Activated CD4-positive, alpha-beta T cell treated with anti-CD3 and anti-CD28 coated beads, Interleukin-2, amount 50 U/mL, for 16 hours (primary cell): ENCODE measurements at places on chromosomes 2 and 18.

DNA sequence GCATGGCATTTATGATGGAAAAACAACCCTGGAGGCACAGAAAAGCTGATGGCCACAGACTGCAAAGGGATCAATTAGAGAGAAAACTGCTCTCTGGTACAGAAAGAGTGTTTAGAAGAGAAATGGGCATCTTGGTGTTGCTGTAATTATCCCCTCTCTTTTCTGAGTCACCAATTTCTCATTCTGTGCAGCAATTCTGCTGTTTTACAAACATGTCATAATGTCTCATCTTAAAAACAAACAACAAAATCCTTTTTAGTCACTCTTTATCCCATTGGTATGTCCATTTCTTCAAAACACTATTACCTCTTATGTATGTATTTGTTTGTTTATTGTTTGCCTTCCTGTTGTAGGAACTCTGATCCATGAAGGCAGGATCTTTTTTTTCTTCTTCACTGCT is 73.9 kb upstream of the HK2 start:
- no peak for DNase-seq

GRCh38 chr2:1798115-1798784 is 53.9 kb upstream of the PXDN start:
- no peak for DNase-seq

DNA sequence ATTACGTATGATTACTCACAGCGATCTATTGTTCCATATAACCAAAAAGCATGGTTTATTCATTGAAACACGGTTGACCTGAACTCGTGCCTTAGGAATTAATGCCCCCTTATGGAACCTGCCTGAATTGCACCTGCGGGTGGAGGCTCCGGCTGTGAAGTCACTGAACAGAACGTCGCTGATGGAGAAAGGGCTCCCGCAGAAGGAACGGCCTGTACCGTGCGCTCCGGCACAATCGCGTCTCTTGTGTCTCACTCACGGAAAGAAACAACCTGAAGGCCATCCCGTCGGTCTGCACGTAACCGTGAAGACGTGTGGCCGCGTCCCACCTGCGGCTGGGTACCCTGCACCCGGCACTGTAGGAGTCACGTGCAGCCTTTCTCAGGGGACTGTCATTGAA is 133.1 kb downstream of the NFATC1 start:
- peak; percentile 77 for DNase-seq

GRCh38 chr2:134398300-134398699 is 144.4 kb downstream of the MGAT5 start:
- no peak for DNase-seq

DNA sequence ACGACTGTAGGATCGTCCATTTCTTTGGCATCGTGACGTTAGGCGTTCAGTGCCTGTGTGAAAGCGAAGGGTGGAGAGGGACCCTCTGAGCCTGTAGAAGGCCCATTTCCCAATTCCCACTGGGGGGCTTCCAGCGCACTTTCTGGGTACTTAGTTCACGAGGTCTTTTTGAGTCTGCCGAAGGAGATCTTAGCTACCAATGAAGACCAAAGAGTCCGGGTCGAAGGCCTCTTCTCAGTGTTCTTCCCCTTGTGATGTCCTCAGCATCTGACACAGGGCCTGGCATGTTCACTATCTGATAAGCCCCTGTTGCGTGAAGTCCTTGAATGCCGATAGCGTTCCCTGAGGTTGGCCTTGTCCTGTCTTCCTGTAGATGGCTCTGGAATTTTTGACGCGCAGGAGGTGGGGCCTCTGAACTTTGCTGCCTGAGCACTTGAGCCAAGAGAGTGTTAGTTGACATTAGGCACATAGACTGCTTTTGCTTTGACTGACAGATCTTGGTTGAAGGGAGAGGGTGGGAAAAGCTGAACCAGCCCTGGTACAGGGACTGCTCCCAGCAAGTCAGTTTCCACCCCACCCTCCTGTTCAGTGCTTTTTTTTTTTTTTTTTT is 52.8 kb downstream of the LDLRAD4 start:
- no peak for DNase-seq

DNA sequence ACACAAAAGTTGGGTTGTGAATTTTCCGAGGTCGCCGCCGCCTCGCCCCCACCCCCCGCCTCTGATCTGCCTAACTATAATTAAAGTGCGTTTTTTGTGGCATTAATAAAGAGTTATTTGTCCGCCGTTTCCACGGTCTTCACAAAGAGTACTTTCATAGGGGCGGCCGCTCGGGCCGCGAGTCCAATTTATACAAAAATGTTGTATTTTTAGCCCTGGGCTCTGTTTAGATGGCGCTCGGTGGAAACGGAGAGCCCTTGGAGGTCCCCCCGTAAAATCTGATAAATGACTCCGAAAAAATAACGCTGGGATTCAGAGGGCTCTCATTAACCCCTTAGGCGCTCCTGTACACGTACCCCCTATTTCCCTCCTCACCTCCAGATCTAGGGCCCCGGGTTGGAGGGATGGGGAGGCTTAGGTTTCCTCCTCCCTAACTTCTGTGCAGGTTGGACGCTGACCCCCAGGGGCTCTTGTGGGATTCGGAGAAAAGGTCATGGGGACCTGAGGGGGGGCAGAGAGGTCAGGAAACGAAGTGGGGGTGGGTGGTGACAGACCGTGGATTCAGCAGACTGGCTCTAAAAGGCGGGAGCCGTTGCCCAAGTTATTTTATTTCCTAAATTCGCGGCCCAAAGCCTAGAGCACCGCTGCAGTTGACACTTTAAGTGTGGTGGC is 1.9 kb downstream of the CYP26B1 start:
- DNase-seq = no peak

DNA sequence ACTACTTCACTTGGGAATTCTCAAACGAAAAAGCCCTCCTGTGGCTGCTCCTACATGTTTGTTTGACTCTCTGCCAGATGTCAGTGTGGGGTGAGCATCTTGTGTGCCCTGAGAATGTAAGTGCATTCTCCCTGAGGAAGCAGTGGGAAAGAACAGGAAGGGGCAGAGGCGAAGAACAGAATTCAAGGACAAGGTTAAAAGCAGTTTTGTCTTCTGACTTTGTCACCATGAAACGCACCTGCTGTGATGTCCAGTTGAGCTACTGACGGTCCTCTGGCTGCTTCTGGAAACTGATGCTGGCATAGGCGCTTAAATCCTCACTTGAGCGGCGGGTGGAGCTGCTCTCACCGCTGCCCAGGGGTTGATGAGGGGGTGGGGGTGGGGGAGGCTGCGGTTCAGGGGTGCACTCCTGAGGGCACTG is 4.9 kb downstream of the IRS1 start:
- no peak for DNase-seq

DNA sequence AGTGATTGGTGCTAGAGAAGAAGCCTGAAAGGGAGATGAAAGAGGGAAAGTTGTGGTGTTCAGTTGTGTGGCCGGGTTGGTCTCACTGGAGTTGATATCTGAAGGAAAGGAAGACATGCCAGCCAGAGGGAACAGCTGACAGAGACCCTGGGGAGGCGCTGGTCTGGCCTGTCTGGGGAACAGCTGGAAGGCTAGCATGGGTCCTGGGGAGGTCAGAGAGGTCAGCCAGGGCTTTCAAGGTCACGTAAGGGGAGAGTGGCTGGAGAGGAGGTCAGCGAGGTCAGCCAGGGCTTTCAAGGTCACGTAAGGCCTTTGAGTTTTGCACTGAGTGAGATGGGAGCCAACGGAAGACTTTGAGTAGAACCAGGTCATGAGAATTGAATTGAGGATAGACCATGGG is 11.0 kb downstream of the DYSF start:
- no peak for DNase-seq

GRCh38 chr2:191832668-191833067 is 14.2 kb downstream of the CAVIN2 start:
- no peak for DNase-seq

DNA sequence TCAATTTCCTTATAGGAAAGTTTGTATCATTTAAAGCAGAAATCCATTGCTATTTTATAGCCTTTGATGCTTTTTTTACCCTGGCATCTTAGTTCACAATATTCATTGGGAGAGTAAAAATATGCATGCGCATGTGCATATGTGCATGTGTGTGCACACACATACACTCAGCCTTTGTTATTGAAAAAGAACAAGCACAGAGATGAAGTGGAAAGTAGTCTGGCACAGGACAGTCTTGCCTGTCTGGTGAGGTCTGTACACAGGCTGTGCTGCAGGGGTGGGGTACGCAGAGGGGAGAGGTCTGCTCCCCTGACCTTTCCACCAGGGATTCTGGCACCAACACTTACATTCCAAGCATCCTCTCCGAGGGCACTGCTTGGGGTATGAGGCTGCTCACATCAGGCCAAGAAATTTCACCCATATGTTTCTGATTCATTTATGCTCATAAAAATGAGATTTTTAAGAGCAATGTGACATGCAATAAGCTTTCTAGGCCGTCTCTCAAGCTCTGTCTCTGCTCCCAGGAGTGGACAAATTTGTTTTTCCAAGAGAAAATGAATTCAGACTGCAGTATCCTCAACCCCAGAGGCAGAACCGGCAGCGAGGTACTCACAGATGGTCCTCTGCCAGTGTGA is 237.2 kb downstream of the INSIG2 start:
- no peak for DNase-seq

DNA sequence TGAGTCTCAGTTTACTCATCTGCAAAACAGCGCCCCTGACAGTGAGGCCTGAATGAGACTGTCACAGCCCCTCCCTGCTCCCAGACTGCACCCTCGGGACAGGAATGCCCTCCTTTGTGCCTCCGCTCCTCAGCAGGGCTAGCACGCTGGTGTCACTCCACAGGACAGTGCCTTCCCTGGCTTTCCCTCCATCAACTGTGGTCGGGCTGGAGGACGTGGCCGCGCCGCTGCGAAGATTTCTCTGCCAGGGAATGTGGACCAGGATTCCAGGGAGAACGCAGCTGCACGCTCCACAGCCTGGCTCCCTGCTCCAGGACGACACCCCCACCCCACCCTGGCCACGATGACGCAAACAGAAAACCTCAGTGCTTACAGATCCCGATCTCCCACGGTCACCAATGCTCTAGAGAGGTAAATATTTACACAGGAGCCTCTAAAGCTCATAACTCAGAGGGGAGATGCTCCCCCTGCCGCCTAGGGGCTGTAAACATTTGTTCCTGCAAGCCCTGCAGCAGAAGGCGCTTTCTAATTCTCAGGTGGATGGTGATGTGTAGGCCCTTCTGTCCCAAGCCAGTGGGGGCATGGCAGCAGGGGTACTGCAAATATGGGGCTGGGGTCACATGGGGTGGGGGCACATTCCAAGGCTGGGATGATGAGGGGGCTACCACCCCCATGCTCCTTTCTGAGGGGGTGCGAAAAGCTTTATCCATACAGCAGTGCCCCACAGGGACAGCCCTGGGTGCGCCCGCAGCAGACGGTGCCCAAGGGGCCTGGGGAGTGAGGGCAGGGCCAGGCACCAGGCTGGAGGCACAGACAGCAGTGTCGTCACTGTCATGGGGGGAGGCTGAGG is 12.4 kb downstream of the HS6ST1 start:
- DNase-seq = no peak

- no peak for DNase-seq
Measured at GRCh38 chr18:10923141-10923540, 226.2 kb downstream of the PIEZO2 start.

GRCh38 chr2:234708091-234708683 is 211.3 kb upstream of the ARL4C start:
- DNase-seq = no peak

GRCh38 chr2:70961648-70961994 is 16.8 kb upstream of the ANKRD53 start:
- no peak for DNase-seq

GRCh38 chr2:174607989-174608865 is 10.6 kb upstream of the WIPF1 start:
- DNase-seq = peak; percentile 81

GRCh38 chr18:28034567-28034966 is 142.4 kb downstream of the CDH2 start:
- DNase-seq = no peak

GRCh38 chr2:238796223-238796885 is 51.5 kb upstream of the TWIST2 start:
- no peak for DNase-seq

GRCh38 chr2:72263776-72264060 is 116.1 kb upstream of the CYP26B1 start:
- no peak for DNase-seq

DNA sequence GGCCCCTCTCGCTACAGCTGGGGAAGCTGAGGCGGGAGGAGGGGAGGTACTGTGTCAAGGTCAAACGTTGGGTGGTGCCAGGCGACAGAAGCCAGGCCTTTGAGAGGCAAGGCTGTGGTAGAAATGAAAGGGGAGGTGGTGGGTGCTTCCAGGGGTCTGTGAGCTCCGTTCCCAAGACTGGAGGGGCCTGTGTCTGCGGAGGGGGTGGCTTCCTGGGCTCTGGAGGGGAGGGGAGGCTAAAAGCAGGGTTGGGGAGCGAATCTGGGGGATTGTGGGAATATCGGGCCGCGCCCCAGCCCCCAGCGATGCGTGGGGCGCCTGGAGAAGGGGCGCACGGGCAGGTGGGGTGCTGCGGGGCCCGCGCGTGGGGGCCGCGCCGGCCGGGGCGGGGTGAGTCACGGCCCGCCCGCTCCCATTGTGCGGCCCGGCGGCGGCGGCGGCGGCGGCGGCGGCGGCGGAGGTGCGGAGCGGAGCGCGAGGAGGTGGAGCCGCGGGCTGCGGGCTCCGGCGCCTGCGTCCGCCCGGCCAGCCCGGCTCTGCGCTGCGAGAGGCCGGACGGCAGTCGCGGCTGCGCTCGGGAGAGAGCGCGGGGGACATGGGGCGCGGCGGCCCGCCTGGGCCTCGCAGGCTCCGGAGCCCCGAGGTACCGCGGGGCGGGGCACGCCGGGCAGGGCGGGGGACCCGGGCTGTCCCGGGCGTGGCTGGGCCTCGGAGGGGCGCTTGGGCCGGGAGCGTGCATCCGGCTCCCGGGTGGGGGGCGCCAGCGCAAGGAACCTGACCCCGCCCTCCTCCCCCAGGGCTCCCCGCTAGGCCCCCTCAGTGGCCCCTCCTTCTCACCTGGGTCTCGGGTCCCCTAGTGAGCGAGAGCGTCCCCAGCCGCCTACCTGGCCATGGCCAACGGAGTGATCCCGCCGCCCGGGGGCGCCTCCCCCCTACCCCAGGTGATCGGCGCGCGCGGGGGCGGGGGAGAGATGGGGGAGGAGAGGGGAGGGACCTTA is at the start of gene SLC4A3:
Gene SLC4A3, plus strand, starts transcription at position 528 of the 998 bp plus-strand sequence. Its CDS starts 363 bp downstream, at position 891.
- DNase-seq = no peak

DNA sequence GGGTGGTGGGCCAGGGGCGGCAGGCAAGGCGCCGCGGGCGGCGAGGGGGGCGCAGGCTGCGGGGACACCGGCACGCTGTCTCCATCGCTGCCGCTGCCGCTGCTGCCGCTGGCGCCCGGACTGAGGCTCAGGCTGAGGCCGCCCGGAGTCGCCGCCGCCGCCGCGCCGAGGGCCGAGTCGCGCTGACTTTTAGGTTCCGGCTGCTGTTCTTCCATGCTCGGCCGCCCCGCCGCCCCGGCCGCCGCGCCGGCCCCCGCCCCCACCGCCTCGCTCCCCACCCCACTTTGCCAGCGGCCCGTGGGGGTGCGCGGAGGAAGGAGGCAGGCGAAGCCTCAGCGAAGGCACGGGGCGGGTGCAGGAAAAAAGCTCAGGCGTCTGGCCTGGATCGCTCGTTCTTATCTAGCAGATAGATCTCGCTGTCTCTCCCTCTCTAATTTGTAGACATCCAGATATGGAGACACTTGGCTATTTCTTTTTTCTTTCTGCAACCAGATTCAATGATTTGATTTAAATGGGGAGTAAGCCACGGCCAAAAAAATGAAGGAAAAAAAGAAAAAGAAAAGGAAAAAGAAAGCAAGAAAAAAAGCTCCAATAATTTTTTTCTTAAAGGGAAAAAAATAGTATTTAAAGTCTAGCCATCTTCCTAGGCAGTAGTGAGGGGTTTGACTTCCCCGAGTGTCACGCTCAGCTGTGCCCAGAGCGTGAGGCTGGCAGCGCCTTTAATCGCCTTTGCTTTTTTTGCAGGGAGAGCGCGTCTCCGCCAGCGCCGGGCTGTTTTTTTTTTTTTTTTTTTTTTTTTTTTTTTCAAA is at the start of gene EN1:
Gene EN1, minus strand, starts transcription at position 696 of the 809 bp plus-strand sequence. Its CDS starts 481 bp downstream, at position 215.
- no peak for DNase-seq
